ENCODE measurements at places on chromosomes 2 and 18.

DNA sequence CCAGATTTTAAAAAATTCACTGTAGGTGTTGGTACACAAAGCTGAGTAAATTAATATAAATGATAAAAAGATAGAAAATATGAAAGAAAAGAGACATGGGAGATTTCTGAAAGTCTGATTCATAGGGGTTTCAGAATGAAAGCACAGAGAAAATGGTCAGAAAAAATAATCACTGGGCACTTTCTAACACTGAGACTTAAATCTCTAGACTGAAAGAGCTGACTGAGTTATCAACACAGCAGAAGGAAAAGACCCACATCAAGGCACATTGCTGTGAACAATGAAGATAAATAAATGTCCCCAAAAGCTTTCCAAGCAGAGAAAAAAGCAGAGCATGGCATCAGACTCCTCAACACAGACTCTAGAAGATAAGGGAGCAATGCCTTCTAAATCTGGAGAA lies 277.2 kb downstream of the BCL2 start:
- DNase-seq: no peak

DNA sequence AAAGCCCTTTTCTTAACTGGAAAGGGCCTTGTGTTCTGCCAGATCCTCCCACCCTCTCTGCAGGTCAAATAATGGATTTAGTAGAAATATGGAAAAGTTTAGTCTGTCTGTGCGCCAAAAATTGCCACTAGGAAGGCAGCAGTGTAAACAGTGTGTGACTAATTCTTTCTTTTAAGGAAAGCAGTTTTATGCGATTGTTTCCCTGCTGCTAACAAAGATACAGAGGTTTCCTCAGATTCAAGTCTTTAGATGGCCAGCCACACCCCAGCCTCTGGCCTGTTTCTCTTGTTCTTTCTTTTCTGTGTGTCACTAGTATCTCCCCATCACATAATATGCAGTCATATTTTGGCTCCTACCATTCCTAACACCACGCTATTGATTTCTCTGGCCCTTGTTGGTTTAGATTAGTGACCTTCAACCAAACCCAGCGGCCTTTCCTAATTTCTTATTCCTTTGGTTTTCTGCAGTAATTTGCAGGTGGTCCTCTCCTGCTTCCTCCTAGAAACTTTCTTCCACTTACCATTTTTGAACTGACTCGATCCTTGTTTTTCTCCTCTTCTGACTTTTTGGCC lies 157.4 kb downstream of the LTBP1 start:
- no peak for DNase-seq

- no peak for DNase-seq
Measured at GRCh38 chr2:197450465-197450864, 2.9 kb upstream of the COQ10B start.

- DNase-seq: no peak
Measured at GRCh38 chr2:110869472-110870446, 137.4 kb downstream of the ACOXL start.

- no peak for DNase-seq
Measured at GRCh38 chr2:156522864-156523440, 86.8 kb downstream of the GPD2 start.

DNA sequence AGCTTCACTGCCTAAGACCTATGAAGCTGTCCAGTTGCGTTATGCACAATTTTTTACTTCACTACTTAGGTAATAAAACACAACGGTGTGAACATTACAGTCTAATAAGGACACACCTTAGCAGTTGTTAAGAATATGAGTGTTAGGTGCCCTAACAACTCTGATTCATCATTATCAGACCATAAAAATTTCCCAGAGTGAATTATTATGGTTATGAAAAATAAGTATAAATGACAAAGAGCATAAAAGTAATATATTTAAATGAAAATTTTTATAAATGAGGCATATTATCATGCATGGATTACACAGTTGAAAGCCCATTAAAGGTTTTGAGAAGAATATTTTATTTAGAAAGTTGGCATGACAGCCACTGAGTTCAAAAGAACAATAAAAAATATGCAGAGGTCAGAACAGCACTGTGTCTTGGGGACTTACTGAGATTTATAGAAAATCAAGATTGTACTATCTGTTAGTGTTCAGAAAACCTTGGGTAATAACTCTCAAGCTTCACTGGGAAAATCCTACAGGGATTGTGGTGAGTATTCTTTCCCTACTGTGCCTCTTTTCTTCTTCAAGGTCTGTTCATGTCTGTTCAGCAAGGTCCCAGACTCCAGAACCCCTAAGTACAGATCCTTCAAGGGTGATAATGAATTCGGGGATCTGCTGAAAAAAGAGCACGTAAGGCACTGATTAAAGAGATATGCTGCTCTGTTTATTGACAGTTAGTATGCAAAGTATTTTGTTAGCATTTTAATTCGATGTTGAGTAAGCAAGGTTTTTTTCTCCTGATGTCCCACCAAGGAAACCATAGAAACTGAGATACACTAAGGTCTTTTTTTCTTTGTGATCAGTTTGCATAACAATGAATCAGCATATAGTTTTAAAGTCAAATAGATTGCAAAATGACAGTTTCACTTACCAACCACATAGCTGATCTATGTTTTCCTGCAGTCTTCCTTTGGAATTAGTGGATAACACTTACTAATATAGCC lies 250.0 kb downstream of the DSEL start:
- no peak for DNase-seq

DNA sequence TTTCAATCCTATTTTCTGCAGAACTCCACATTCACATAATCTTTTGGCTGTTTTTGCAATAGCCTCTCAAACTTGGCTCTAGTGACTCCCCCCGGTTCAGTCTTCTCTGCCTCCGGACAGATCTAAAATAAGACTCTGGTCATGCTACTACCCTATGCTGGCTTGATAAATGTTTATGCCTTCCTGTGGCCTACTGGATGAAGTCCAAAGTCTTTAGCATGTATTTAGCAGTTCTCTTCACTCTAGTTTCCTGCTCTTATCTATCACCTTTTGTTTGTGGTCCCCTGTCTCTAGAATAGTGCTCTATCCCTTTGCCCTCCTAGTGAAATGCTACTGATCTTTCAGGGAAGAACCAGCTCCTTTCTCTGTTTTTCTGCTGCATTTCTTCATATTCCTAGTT lies 14.4 kb downstream of the ADCYAP1 start:
- no peak for DNase-seq

DNA sequence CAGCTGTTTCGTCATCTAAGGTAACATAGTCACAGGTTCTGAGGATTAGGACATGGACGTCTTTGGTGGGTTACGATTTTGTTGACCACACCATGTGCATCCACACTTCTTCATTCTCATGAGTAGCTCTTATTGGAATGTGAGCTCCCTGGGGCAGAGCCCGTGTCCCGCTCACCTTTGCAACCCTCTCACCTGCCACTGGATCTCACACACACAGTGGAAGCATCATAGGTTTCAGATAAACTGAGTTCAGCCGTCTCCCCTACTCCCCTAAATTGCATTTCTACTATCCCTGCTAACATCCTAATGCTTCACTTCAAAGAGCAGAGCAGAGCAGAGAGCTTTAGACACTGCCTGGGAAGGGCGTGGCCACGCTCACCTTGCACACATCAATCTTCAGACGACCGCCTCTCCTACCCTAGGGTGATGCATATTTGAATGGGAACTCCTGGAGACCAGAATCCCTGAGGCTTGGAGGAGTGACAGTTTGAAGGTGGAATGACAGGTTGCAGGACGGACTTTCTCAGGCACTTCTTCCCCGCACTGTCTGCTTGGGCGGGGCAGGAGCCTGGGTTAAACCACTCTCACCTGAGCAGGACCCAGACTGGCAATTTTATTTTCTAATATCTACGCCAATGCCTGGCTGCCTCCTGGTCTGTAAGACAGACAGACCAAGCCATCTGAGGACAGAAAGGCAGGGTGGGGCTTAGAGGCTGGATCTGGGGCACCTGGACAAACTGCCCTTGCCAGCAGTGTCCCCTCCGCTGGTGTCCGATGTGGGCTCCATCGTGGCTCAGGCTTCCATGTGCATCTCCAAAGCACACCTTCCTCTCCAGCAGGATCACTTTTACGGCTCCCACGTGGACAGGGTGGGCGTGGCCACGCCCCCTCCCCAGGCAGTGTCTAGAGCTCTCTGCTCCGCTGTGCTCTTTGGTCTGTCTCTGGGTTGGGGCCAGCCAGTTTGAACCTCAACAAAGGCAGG lies 229.5 kb upstream of the COPS8 start:
- DNase-seq: no peak

- no peak for DNase-seq
Measured at GRCh38 chr2:186693446-186693832, 421 bp upstream of the FAM171B start.

GRCh38 chr18:24127735-24128134 lies 11.1 kb upstream of the CABYR start:
- no peak for DNase-seq

DNA sequence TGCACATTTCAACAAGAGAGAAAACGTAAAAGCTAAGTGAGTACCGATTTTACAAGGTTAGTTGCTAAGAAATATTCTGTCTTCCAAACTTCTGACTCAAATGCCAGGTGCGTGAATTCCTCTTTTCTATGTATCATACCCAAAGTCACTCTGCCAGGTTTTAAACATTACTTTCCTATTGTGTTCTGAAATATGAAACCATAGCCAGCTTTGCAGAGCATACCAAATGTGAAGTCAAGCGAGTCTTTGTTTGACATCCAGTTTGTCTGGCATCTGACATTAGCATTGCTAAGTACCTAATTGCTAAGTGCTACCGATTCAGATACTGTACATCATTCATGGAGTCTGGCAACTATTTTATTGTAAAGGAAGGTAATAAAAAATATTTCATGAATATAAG lies 321.9 kb upstream of the GALNT5 start:
- DNase-seq: no peak

GRCh38 chr2:171956135-171956825 lies 34.0 kb downstream of the HAT1 start:
- DNase-seq: no peak

- DNase-seq: peak; percentile 34
Measured at GRCh38 chr2:148642891-148643416, 1.6 kb upstream of the EPC2 start.

- no peak for DNase-seq
Measured at GRCh38 chr2:156704132-156704531, 268.0 kb downstream of the GPD2 start.

DNA sequence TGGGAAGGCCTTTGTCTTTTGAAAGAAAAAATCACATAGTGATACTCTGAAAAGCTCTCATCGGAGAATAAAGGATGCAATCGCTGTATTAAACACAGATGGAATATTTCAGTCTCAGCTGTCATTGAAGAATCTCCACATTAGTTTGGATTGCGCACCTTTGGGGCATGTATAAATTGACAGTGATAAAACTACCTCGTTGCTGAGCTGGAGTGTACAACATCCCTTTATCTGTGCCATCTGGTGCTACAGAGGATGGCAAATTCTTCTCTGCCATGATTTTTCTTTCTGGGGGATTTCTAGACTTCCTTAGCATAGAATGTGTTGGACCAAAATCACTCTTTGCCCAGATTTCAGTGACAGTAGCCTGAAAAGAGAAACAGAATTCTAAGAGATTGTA lies 185.3 kb downstream of the PARD3B start:
- no peak for DNase-seq

DNA sequence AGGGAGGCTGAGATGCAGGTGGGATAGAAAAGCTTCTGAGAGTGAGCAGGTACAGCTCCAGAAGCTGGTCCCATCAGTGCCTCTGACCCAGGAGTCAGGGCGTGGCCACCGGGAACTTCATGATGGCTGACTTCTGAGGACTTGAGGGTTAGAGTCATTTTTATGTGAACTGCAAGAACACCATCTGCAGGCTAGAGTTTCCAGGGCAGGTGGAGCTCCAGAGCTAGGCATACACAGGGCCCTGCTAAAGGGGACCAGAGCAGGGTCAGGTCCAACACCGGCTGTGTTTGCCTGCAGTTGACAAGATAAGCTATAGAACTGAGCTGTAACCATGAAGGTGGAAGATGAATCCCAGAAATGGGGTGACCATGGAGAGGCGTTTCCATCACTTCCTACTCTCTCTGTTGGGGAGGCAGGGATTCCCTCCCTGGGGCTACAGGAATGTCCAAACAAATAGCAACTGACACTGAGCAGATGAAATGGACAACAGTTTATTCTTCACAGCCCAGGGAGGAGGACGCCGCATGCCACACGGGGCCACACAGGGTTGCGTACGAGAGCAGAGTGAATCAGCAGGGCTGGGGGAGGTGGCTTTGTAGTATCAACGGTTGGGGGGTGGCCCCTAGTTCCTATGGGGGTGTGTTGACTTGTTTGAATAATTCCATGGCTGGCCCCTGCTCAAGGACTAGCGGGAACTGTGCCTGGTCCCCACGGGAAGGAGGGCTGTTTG lies 77.6 kb upstream of the ZNF516 start:
- no peak for DNase-seq

DNA sequence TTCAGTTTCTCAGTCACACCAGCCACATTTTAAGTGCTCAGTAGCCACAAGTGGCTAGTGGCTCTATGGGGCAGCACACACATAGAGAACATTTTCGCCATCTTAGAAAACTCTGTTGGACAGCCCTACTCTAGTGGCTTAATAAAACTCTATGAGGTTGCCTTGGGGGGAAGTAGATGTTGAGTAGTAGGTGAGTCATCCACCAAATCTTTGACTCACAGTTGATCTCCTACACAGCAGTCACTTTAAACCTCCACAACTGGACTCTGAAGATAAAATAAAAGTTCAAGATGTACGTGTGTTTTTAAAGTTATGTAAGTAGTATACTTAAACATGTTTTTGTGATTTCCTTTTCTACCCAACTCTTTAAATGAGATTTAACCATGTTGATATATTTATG lies 379.0 kb downstream of the SETBP1 start:
- peak; percentile 58 for DNase-seq

DNA sequence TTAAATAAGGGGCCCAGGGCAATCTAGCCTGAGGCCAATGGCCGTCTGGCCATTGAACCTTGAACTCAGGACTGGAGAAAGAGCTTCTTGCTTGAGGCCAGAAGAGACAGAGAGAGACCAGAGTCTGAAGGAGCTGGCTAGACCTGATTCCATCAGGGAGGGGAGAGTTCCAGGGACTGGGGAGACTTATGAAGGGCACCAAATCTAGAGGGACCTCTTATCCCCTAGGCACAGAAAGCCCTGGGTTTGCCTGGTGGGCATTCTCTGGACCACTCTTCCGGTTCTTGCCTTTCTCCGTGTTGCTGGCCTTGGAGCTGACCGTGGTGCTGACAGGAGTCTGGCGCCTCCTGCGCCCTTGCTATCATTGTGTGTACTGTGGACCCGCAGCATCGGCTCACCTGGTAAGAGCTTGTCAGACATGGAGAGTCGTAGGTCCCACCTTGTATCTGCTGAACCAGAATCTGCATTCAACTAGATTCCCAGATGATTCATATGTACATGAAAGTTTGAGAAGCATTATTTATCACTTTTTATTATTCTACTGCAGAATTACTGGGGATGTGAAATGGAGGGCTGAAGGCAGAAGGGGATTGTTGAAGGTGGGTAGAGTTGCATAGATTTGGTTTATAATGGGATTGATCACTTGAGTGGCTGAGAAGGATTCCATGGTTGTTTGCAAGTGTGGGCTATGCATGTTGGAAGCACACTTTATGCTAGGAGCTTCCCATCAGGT lies 4.3 kb upstream of the TRPM8 start:
- DNase-seq: no peak
